ENCODE measurements at places on chromosomes 2 and 18.
A peak's percentile ranks its signal among the peaks of the same experiment; 100 is the strongest.

DNA sequence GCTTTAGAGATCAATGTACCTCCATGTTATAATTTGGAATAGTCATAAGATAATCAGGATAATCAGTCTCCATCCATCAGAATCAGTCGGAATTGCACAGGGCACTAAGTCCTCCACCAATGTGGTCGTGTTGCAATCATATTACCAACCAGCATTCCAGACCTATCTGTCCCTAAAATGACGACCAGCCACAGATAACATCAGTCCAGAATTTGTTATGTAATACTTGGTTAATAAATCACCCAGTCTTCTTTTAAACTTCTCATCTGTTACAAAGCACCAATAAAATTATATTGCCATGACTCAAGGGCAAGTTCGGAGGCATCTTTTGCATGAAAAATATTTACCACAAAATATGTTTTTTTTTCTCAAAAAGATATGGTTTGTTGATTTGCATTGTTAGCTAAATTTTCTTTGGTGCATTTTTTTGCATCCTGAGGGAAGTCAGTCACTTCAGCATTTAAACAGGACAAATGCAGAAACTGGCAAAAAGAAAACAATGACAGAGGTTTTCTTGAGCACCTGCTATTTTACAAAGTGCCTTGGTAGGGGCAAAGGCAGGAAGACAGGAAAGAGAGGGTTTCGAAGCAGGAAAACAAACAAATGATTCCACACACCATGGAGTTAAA lies 29.3 kb downstream of the PIEZO2 start:
- no peak for DNase-seq

DNA sequence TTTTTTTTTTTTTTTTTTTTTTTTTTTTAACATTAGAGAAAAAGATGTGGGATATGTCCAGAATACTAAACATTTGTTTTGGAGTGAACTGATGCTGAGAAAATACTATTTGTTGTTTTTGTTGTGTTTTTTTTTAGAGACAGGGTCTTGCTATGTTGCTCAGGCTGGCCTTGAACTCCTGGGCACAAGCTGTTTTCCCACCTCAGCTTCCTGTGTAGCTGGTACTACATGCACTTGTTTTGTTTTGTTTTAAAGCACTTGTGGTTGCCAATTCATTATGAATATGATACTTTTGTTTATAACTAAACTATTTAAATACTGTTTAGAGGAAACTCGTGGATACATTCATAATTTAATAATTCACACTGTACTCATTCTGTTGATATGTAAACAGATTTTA lies 33.4 kb upstream of the DYSF start:
- DNase-seq = no peak

DNA sequence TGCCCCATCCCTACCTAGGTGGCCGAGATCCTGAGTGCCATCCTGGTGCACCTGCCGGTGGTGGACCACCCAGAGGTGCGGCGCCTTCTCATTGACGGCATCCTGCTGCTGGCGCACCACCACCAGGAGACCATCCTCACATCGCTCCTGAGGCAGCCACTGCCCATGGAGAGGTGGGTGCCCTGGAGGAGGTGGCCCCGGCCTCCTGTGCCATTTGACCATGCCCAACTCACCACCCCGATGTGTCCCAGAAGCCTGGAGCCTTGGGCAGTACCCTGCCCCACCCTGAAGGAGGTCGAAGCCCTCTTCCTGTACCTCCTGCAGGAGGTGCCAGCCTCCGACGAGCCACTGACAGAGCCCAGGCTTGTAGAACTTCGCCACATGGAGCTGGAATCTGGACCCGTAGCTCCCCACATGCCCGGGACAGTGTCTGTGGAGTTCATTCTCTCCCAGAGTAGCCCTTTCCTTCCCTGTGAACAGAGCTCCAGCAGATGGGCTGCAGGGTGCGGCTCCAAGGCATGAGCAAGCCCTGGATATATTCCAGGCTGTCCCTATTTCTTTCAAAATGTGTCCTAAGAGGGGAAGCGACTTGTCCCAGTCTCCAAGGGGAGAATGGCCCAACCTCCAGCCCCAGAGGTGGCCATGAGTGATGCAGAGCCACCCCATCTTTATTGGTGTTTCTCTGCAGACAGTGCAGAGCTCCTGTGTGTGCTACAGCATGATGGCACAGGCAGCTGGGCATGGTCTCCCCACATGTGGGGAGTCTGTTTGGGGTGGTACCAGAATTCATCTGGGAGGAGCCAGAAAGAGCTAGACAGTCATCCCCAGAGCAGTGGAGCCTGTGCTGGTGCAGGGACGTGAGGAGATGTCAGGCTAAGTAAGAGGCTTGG lies 34.2 kb downstream of the HJURP start:
- no peak for DNase-seq

GRCh38 chr2:219969508-219969907 lies 342.1 kb downstream of the SLC4A3 start:
- no peak for DNase-seq

DNA sequence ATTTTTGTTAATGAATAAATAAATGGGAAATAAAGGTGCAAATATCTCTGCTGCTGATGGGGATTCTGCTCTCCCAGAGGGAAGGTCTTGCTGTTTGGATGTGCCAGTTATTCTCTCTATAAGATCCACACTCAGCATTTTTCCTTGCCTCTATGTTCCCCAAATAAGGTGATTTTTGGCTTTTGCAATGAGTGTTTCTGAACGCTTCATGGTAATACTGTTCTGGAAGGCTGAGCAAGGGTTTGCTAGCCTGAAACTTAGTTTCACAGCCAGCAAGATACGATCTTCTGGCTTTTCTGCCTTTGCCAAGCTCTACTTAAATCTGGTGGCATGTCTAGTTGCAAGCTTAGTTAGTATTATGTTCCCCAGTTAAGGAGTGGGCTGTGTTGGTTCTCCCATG lies 114.6 kb downstream of the LPIN1 start:
- no peak for DNase-seq

DNA sequence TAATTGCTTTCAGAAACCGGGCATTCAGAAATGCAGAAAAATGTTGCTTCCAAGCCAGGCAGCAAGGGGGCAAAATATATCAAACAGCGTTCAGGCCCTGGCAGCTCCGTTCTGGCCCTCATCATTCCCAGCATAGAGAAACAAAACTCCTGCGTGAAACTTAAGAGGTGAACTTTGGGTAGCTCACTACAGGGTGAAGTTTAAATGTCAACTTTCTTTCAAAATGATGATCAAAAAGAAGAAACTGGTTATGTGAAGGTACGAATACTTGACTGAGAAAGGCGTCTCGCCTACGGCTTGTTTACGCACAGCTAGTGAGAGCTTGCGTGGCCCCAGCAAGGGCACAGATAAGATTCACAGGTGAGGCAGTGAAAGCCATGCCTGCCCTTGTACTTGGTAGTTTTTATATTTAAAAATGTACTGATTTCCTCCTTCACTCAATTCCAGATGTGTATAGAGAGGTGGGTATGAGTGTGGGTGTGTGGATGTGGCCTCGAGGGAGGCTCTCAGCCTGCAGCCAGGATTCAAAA lies 127.5 kb downstream of the NFATC1 start:
- no peak for DNase-seq

GRCh38 chr2:31397094-31397493 lies 17.4 kb downstream of the XDH start:
- DNase-seq = no peak

DNA sequence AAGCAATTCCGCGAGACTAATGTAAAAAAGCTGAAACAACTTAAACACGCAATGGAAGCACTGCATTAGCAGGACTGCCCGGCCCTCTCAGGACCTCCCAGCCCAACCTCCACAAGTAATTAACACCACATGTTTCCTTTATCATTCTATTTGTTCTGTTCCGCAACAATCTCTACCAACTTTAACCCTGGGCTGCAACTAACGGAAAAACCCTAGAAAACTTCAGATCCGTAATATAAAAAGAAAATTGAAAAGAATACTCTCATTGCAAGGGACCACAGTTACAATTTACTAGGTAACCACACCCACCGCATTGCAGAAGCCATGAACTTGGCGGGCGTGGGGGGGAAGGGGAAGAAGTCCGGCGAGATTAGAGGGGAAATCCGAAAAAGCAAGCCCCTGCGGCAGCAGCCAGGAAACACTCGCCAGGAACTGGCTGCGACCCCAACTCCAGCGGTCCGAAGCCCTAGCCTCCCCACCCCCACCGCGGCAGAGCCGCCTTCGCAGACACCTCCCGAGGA lies 1.2 kb downstream of the EPB41L3 start:
- DNase-seq = no peak

- DNase-seq = no peak
Observed at GRCh38 chr2:236894791-236895190, 190.9 kb upstream of the COPS8 start.

DNA sequence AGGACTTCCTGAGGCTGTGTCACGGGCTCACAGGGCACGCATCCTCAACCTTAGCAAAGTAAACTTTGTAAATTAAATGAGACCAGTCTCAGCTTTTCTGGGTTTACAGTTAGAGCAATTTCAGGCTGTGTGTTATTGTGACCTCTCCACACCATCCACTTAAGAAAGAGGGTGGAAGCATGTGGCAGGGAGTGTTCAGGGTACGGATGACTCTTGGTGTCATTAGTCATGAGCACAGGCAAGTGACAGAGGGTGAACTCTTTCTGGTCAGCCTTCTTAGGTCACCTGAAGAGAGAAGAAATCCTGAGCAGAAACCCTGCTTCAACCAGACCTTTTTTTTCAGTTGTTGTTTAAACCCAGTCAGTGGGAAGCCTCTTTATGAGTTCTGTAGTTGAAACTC lies 207.9 kb downstream of the ICOS start:
- no peak for DNase-seq

DNA sequence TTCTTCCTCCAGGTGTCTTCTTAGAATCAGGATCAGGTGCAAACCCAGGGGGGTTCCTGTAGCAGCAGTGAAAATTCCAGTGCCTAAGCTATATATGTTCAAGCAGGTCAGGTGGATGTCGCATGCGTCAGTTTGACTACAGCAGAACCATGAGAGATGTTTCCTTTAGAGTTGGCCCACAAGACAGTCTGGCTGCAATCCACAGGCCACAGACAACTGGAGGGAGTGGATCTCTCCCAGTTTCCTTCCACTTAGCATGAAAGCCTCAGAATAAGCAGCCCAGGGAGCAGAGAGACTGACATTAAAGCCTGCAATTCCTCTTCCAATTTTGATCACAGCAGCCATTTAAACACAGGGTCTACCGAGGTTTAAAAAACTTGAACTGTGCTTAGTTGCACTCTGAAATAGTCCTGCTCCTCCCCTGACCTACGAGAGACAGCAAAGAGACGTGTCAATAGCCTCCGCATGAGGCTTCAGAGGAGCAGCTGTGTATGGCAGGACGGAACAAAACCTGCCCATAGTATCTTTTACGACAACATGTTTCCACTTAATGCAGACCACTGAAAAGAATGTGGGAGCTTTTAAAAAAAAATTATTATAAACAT lies 988 bp upstream of the KCNE4 start:
- no peak for DNase-seq

DNA sequence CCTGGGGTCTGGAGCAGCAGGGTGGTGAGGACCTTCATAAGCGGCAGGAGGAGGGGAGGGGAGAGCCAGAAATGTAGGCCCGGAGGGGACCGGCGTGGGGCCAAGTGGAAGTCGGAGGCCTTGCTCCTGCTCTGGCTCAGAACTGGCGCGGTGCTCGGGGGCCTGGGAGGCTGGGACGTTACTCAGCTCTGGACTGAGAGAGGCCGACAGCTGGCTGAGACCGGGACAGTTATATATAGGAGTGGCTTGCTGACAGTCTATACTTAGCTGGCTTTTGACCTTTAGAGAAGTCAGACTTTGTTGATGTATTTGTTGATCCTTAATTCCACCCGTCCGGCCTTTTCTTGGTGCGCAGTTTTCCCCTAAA lies 15.7 kb downstream of the IGFBP5 start:
- no peak for DNase-seq

GRCh38 chr2:24301599-24301998 lies 58.7 kb downstream of the ITSN2 start:
- no peak for DNase-seq

GRCh38 chr18:46009125-46009840 lies 42.2 kb upstream of the EPG5 start:
- no peak for DNase-seq

DNA sequence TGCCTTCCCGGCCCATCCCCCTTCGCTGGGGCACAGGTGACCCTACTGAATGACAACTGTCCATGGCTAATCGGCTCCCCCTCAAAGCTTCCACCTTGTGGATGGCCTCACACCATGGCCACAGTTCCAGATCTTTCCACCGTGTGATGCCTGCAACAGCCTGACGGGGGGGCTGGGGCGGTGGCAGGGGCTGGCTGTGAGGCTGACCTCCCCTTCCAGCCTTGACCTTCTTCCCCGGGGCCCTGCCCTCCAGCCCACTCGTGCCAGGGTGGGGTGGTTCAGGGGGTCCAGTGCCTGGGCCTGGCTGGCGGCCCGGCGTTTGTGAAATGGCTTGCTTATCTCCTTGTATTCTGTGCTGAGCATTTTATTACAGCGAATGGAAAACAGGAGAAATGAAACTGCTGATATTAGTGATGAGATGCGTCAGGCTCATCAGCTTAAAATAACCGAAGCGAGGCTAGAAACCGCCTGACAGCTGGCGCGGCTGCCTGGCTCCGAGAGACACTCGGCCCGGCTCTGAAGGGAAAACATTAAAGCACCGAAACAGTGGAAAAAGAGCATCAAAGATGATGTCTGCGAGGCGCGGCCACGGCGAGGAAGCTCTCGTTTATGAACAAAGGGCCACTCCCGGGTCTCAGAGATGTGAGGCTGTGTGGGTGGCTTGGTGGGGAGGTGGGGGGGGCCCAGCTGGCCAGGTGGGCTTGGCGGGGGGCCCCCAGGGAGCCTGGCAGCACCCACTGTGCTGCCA lies 916 bp upstream of the PDCD1 start:
- DNase-seq = peak; percentile 49

- DNase-seq = no peak
Observed at GRCh38 chr2:203873461-203873860, 5.9 kb downstream of the CTLA4 start.

DNA sequence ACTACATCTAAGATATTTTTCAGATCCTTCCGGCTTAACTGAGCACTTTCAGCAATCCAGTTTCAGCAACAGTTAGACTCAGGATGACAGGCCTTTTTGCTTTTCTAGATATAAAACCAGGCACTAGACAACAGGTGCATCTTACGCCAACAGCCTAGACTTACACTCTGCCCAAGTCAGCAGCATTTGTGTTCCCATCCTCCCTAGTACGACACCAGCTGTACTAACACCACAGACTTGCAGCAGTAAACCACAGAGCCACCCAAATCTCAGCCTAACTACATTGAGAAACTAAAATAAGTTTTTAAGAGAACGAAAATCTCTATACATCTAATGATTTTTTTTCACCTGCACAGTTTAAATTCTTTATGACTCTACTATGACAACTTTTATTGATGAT lies 89.9 kb upstream of the DNMT3A start:
- no peak for DNase-seq

DNA sequence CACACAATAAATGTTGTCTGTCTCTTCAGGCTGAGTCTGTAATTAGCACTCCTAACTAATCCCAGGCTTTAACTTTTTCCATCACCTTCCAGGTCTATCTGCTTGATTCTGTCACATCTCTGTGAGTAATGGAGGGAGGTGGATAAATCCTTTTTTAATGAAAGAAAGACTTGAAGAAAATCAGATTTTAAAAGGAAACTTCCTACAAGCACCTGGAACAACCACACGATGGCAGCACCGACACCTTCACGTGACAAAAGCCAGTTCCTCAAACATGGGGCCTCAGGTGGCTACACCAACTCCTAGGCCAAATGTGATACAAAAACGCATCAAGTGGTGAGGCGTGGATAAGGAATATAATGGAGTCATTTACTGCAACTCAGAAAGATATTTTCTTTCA lies 41.8 kb downstream of the TGFBRAP1 start:
- peak; percentile 2 for DNase-seq

- no peak for DNase-seq
Observed at GRCh38 chr2:239157771-239158170, 243.0 kb downstream of the HDAC4 start.

Data from stimulated activated CD8-positive, alpha-beta memory T cell treated with anti-CD3 and anti-CD28 coated beads, Interleukin-12 subunit alpha, Interleukin-12 subunit beta, amount 100 ng/mL, for 1 hour (primary cell).